Keratinocyte (primary cell): ENCODE measurements at places on chromosomes 11 and 22. TPM values are rescaled to one million over a fixed set of nuclear protein-coding genes. Genes with fewer than 3 reads are reported as not detected.

GRCh38 chr11:134413043-134413825 is 1.2 kb upstream of the B3GAT1 start:
- no peak for DNase-seq

GRCh38 chr11:133980665-133981064 is 23.9 kb upstream of the IGSF9B start:
- no peak for DNase-seq

DNA sequence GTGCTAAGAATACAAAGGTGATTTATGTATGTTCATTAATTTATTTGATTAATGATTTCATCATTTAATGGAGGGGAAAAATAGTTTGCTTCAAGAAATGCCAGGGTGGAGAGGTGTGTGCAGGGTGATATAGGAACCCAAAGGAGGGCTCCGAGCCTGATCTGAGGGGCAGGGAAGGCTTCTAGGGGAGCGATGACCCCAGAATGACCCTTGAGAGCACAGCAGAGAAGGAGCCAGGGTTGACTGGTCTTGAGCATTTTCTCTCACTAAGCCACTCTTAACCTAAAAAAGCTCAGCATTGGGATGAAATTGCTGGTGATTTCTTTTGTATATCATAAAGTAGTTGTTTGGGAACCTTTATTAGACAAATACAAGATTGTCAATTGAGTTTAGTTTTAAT is 35.1 kb downstream of the HIPK3 start:
- no peak for DNase-seq

GRCh38 chr11:2758751-2759150 is 59.0 kb upstream of the KCNQ1OT1 start:
- DNase-seq = no peak

DNA sequence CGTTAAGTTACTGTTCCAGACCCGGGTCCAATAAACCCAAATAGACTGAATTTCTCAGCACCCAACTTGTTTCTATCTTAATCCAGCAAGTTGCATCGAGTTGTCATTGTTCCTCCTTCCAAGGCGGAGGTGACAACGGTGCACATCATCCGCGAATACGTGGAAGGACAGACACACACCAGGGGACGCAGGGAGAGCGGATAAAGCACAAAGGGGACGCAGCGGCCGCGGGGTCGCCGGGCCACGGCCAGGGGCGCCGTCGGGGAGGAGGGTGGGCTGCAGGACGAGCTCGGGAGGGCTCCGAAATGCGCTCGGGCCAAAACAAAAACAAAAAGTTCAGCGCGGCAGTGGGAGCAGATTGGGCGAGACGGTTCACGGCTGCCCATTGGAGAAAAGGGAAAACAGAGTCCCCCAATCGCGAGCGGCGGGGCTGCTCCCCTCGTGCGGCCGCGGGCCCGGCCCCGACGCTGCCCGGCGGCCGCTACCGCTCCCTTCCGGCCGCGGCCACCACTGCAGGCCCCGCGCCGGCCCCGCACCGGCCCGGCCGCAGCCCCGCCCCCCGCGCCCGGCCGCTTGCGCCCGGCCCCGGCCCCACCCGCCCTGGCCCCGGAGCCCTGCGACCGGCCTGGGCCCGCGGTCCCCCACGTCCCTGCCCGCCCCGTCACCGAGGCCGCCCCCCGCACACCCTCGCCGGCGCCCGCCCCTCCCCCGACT is 518 bp downstream of the KMT5B start:
- DNase-seq = no peak

- no peak for DNase-seq
These were observed 176.4 kb downstream of the SHANK2 start for GRCh38 chr11:71075871-71076420.

- no peak for DNase-seq
These were observed 84.7 kb downstream of the DGCR2 start for GRCh38 chr22:19037282-19038163.

- no peak for DNase-seq
These were observed 39.0 kb downstream of the MAML2 start for GRCh38 chr11:96303980-96304379.

- DNase-seq = no peak
These were observed 43.1 kb downstream of the MIAT start for GRCh38 chr22:26700462-26700861.

GRCh38 chr11:128903248-128904061 is 12.3 kb downstream of the KCNJ5 start:
- DNase-seq = no peak

DNA sequence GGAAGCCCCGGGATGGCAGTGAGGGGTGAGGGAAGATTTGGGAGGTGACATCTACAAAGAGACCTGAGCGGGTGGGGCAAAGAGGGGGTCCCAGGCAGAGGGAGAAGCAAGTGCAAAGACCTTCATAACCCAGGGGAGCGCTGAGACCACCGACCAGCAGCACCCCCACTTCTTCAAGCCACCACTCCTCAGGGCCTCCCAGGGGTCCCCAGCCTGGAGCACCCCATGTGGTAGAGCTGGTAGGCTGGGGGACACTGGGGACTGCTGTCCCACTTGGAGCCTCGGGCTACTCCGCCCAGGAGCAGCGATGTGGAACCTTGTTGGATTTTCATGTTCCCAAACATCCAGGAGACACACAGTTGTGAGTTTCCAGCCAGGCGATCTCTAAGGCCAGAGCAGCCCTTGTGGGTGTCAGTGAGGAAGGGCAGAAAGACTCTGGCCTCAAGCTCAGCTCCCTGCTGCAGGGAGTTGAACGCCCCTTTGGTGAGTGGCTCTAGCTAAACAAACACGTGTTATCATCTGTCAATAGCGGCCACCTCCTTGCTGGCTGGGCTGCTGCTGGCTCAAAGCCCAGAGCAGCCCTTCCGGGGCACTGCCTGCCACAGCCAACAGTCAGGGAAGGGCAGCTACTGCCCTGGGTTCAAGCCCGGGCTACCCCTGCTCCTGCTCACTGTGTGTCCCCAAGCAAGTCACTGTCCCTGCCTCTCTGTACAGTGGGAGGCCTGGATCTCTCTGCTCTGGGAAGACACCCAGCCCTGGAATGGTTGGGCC is 25.7 kb upstream of the CHKA start:
- no peak for DNase-seq

DNA sequence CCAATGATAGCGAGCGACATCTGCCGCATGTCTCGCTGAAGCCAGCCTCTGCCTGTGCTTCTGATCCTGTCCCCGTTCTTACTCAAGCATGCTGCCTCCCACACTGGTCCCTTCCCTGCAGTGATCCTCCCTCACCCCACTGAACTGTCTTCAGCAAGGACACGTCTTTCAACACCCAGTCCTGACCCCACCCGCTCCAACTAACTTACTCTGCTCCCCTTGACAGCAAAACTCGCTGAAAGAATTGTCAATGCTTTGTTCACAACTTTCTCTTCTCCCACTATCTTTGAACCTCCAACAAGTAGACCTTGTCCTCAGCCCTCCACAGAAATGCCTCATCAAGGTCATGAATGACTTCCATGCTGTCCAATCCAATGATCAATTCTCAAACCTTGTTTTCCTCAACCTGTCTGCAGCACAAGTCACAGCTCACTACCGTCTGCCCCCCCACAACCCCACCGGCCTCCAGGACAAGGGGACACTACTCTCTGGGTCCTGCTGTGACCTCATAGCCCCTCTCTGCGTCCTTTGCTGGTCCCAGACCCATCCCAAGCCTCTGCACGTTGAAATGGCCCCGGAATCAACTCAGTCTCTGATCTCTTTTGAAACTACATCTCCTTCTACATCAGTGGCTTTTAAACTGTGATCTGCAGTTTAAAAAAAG is 108.0 kb downstream of the MICAL3 start:
- DNase-seq = no peak

GRCh38 chr11:75090671-75091177 is 6.0 kb downstream of the OR2AT4 start:
- no peak for DNase-seq

- no peak for DNase-seq
These were observed 25.9 kb downstream of the MOV10L1 start for GRCh38 chr22:50115693-50116092.

DNA sequence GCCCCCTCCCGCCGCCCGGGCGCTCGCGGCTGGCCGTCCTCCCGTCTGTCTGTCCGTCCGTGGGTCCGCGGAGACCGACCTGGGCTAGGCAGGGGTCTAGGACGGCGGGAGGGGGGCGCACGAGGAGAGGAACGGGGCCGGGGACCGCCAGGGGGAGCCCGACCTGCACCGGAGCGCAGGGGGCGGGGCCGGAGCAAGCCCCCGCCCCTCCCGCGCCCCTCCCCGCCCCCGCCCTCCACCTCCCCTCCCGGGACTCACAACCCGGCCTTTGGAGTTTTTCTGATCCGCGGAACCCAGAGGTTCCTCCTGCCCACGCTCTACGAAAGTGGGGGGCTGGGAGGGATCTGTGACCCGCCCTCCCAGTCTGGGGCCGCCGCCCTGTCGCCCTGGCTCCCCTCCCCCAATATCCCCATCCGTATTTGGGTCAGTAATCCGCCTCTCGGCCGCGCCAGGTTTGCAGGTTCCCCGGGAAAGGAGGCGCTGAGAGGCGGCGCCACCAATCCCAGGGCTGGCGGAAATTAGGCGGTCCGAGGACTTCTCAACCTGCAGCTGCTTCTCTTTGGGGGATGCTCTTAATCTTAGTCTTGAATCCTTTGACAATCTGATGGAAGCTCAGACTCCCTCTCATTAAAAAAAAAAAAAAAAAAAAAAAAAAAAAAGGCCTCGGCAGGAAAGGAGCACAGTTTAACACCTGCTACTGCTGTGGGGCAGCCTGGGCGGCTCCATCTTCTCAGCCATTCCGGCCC is 925 bp upstream of the KCNJ11 start:
- no peak for DNase-seq

GRCh38 chr22:29831186-29831921 is 6.7 kb downstream of the ASCC2 start:
- no peak for DNase-seq

DNA sequence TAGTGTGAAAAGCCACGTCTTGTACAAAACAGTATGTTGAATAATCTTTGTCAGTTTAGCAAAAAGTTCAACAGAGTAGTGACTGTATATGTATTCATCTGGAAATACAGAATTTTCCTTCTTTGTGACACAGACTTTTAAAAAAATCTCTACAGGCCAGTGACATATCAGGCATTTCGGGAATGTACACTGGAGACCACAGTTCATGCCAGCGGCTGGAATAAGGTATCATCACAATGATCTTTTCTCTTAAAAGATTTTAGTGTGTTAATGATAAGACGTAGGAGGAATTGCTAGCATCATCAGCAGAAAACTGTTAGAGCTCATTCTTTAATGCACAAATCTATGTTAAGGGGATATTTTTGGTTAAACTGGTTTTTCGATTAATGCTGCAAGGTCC is 57.4 kb downstream of the BCL2L13 start:
- DNase-seq = no peak

DNA sequence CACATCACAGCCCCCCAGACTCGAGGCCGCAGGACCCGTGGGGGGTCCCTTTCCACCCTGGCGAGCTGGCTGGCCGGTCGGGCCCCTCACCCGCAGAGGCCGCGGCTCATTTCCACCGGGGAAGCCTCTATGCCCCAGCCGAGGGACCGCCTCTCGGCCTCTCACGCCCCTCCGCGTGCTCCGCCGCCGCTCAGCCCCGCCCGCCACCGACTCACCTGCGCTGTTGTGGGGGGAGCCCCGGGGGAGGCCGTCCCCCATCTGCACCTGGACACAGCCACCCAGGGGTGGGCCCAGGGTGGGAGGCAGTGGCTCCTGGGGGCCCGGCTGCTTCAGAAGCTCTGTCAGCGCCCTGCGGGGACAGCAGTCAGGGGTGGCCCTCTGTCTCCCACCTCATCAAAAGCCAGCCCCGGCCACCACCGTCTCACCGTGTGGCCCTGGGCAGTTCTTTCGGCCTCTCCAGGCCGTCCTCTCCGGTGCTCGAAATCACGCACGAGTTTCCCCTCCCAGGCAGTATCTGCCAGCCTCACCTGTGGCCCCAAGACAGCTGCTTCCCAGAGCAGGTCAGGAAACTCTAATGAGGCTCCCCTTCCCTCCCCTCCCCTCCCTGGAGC is 3.8 kb downstream of the SHISA8 start:
- no peak for DNase-seq

GRCh38 chr11:123086305-123086704 is 24.4 kb upstream of the HSPA8 start:
- no peak for DNase-seq

- no peak for DNase-seq
These were observed 6.7 kb downstream of the DENND6B start for GRCh38 chr22:50320116-50320515.

GRCh38 chr22:46089426-46090035 is 60.8 kb upstream of the PPARA start:
- DNase-seq = no peak

GRCh38 chr11:64787526-64788320 is 9.4 kb upstream of the SF1 start:
- no peak for DNase-seq

GRCh38 chr11:13952668-13953067 is 9.9 kb upstream of the SPON1 start:
- no peak for DNase-seq

- no peak for DNase-seq
These were observed 11.7 kb upstream of the CREB3L1 start for GRCh38 chr11:46265764-46266163.

GRCh38 chr11:119366690-119367620 is 14.5 kb downstream of the USP2 start:
- no peak for DNase-seq

DNA sequence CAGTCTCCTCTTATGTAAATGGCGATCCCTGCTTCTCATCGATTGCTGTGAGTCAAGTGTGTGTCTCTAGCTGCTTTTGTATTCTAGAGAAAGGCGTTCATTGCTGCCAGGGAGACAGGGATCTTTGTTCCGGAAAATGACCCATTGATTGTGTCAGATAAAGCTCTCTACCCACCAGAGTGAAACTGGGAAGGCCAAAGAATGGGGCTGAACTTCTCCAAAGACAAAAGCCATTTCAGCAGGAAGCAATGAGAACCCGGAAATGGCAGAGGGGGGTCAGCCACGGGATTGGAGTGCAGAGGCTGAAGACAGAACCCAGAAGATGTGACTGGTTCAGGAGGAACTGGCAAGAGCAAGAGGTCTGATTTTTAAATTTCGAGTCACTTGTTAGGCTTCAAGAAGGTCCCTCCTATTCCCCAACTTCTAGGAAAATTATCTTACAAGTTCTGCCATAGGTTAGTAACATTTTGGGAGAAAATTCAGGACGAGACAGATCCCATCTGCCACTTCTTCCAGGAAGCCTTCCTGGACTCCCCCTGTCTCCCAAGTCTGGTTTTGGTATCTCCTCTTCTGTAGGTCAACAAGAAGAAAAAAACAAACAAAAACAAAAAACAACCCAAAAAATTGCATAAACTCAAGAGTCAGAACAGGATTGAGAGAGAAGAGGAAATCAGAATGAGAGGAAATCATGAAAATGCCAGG is 110.6 kb downstream of the NECTIN1 start:
- no peak for DNase-seq

- DNase-seq = no peak
These were observed 10.3 kb upstream of the RNF141 start for GRCh38 chr11:10551290-10551592.

The PTPMT1 gene
- polyA plus RNA-seq = 64.9 to 78.1 TPM (median 74.4 TPM) in 3 replicates

The SMIM35 gene
- polyA plus RNA-seq = not detected in 3 replicates

The SNX15 gene
- polyA plus RNA-seq = 1.8 to 11.2 TPM (median 8.3 TPM) in 3 replicates

The WT1 gene
- not detected in 3 replicates for polyA plus RNA-seq

The HTR3A gene
- not detected in 3 replicates for polyA plus RNA-seq

The C22orf23 gene
- polyA plus RNA-seq = 0.10 TPM in 1 of 3 replicates, not detected in the others

The KCNA4 gene
- polyA plus RNA-seq = not detected in 3 replicates

The PLAAT5 gene
- not detected in 3 replicates for polyA plus RNA-seq

The MYOD1 gene
- not detected in 3 replicates for polyA plus RNA-seq

The NDUFA6 gene
- 46.3 to 86.7 TPM (median 54.6 TPM) in 3 replicates for polyA plus RNA-seq

The TXNRD2 gene
- polyA plus RNA-seq = 12.9 to 18.6 TPM (median 16.0 TPM) in 3 replicates

The ARHGAP8 gene
- 20.2 to 26.0 TPM (median 21.3 TPM) in 3 replicates for polyA plus RNA-seq

The JHY gene
- polyA plus RNA-seq = 3.6 to 4.0 TPM (median 3.9 TPM) in 3 replicates

The MOGAT2 gene
- polyA plus RNA-seq = not detected in 3 replicates

The TMPRSS13 gene
- polyA plus RNA-seq = 0.95 to 5.2 TPM (median 1.8 TPM) in 3 replicates

The RFPL3 gene
- polyA plus RNA-seq = not detected in 3 replicates
